ENCODE measurements at places on chromosomes 5 and 9.

- no peak for DNase-seq
Observed at GRCh38 chr9:124760719-124761118, 10.4 kb downstream of the NR6A1 start.

GRCh38 chr5:154147666-154148065 is 42.9 kb upstream of the GALNT10 start:
- DNase-seq = no peak

- no peak for DNase-seq
Observed at GRCh38 chr9:16221822-16222547, 648.5 kb downstream of the BNC2 start.

DNA sequence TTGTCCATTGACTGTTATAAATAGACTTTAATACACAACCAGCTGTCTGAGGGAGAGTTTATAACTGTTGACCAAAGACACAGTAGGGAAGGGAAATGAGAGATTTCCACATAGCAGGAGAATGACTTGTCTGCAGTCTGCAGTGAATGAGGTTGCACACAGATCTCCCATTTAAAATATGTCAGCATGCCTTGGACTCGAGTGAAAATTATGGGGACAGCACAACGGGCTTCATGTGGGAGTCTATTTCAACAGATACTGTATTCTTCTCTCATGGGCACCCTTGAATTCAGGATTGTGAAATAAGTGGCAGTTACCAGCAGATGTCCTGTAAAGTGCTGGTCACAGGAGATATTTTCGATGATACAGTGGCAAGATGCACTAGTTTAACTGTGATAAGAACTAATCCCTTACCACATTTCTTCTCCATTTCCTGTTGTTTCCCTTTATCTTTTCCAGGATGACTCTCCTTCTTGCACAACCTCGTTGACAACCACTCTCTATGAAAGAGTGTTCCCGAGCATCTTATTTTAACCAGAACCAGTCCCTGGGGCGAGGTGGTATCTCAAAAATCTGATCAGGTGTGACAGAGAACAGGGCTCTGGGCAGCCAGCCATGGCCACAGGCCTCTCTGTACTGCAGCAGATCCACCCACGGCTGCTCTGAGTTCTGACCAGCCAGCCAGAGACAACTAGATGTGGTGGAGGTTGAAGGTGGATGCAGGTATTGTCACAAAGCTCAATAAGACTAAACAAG is 51.5 kb upstream of the MAP3K1 start:
- no peak for DNase-seq

DNA sequence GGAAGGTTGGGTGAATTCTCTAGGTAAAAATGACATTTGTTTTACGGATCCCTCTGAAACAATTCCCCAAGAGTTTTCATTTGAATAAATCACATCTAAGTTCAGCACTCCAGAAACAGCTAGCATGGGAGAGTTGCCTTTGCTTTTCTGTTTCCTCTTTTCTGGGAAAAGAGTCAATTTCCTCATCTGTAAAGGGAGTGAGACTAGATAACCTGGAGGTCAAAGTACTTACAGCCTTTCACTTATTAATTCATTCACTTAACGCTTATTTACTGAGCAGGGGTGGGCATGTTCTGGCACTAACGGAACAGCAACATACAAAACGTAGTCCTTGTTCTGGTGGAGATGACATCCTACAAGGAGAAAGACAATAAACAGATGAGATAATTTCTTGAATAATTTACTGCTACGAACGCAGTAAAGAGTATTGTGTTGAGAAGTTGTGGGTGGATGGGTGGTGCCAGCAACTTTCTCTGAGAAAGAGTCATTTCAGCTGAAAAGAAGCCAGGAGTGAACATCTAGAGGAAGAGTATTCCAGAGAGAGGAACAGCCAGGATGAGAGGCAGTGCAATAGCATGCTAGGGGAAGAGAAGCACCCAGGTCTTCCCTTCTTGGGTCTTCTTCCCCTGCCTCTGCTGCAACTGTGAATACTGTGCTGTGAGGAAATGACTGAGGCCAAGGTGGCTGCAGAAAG is 335.6 kb downstream of the ZSWIM6 start:
- DNase-seq = no peak

DNA sequence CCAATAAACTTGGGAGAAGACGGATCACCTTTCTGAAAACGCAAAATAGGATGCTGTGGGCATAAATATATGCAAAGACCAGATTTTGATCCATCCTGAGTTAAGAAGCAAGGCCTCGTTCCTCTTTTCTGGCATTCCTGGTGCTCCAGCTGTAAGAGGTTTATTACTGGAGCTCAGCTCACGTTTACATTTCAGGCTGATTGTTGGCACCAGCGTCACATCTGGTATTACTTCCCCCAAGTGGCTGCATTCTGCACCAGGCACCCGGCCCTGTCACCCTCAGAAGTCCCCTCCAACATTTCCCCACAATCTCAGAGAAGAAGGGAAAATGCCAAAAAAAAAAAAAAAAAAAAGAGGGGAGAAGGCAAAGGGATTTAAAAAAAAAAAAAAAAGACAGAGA is 348.7 kb downstream of the SLIT3 start:
- no peak for DNase-seq

GRCh38 chr9:113475031-113475430 is 11.5 kb downstream of the RGS3 start:
- DNase-seq = no peak

DNA sequence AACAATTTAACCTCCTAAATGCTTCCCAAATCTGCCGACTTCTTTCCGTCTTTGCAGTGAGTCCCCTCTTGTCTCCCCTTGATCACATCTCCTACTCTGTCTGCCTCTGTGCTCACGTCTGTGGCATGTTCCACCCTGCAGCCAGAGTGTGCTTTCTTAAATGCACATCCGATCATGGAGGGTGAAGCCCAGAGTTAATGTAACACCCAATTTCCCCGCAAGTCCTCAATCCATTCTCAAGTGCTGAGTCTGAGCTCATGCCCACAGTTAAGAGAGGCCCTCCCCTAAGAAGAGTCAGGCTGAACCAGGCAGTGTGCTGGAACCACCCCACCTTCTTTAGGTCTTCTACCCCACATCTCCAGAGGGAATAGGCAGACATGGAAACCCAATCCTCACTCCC is 164.8 kb downstream of the EPB41L4A start:
- no peak for DNase-seq

GRCh38 chr5:36079200-36079781 is 12.6 kb upstream of the UGT3A2 start:
- no peak for DNase-seq

DNA sequence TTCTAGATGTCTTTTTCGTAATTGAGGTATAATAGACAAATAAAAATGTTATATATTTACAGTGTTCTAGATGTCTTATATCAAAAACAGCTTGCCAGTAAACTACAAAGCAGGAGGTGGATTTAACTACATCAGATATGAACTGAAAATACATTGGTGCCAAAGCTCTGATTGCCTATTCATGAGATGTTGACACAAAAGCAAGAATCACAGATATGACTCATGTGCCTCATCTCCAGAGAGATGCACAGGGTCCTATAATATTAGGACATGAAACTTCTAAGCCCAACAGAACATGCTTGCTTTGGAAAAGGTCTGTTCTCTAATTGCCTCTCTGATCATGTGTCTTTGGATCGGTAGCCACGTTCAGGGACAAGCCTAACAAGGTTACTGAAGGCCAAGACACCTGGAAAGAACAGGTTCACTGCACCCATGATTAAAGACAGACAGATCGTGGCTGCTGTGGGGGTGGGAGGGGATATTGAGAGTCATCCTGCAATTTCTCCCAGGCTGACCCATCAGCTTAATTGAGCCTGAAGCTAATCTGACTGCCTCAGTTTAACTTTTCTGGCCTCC is 16.8 kb downstream of the ABCA1 start:
- DNase-seq = no peak

GRCh38 chr5:135085133-135085935 is 51.3 kb upstream of the PITX1 start:
- DNase-seq = no peak

DNA sequence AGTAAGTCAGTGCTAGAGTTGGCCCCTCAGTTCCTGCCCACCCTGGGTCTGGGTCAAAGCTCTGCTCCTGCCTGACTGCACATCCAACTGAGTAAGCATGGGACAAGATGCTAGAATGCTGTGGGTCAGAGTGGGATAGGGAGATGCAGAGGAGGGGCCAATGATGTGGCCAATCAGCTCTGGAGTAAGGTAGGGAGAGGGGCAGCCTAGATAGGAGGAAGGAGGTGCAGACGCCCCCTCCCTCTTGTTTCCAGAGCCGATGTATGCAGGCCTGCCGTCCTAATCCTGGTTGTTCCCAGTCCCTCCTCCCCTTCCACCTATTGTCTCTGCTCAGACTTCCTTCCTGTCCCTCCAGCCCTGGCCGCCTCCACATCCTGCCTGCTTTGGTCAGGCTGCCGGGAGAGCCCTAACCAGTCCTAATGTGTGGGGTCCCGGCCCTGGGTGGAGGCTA is 1.3 kb downstream of the ARAP3 start:
- no peak for DNase-seq

GRCh38 chr9:127004946-127005769 is 90.6 kb downstream of the RALGPS1 start:
- DNase-seq = peak; percentile 45

DNA sequence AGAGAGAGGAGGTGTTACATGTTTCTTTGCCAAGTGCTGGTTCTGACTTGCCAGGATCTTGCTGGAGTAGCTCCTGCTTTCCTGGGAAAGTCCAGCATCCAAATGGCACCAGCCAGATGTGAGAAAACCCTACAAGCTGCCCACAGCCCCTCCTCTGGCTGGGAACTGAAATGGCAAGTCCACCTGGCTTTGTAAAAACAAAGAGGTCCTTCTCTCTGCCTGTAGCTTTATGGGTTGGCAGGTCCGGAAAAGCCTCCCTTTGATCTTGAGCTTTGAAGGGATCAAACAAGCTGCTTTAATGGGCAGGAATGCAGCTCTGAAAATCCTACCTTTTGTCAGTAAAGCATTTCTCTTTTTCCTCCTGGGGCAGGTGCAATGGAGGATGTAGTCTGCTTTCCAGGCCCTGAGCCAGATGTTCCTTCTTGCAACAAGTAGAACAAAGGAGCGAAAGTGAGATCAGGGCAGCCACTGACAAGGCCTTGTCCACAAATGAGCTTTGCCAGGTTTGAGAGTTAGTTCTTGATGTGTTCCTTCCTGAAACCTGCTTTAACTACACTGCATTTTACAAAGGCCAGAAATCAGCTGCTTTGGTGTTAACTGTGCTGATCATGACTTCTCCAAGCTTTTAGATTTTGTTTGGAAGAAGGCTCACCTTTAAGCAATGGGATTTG is 456.7 kb downstream of the ZNF608 start:
- no peak for DNase-seq

DNA sequence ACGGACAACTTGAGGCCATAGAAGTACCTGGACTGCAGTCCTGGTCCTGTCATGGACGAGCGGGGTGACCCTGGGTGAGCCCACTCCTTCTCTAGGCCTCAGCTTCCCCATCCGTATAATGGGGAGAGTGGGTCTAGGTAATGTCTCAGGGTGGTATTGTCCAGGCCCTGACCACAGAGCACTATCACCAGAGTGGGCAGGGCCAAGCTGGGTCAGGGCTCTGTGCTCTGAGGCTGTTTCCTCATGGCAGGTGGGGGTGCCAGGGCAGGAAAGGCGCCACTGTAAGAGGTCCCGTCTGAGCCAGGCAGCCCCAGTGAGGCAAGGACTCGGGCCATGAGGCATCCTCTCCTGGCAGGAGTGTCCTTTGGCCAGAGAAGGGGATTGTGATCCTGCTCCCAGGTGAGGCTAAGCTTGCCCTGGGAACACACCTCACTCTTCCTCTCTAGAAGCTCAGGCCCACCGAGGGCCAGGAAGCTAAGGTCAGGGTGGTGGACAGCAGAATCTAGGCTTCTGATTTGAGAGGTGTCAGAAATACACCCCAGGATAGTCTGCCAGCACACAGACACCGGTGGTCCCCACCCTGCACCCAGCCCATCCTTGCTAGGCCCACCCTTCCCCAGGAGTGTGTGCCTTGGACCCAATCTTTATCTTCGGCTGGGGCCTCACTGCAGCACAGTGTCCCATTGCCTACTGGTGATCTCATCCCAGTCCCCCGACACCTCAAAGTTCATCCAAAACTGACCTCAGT is 1.5 kb upstream of the MYOZ3 start:
- no peak for DNase-seq

GRCh38 chr5:139901251-139901575 is 105.6 kb downstream of the PSD2 start:
- no peak for DNase-seq

GRCh38 chr5:57745029-57745428 is 262.4 kb upstream of the ACTBL2 start:
- no peak for DNase-seq

- DNase-seq = no peak
Observed at GRCh38 chr5:151459680-151460324, 12.4 kb downstream of the SLC36A1 start.

DNA sequence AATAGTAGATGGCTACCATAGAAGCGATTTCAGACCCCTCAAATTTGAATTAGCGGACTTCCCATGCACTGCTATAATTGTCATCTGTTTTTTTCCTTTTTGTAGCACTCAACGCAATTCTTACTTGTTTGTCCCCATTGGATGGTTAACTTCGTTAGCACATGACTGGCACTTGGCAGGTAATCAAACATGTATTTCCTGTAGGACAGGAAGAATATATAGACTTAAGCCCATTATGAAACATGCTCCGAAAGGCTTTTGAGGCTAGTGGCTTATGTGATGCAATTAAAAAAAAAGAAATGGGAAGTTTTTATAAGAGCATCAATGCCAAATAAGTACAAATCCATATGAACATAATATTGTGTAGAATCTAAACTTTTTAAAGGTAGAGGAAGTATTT is 301.2 kb downstream of the PSAT1 start:
- DNase-seq = no peak

GRCh38 chr9:112841261-112841660 is 49.4 kb downstream of the SLC46A2 start:
- DNase-seq = no peak

DNA sequence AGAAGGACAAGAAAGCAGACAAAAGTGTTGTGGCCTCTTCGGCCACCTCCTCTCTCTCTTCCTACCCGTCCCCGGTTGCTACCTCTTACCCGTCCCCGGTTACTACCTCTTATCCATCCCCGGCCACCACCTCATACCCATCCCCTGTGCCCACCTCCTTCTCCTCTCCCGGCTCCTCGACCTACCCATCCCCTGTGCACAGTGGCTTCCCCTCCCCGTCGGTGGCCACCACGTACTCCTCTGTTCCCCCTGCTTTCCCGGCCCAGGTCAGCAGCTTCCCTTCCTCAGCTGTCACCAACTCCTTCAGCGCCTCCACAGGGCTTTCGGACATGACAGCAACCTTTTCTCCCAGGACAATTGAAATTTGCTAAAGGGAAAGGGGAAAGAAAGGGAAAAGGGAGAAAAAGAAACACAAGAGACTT is 2.4 kb downstream of the EGR1 start:
- DNase-seq = no peak

DNA sequence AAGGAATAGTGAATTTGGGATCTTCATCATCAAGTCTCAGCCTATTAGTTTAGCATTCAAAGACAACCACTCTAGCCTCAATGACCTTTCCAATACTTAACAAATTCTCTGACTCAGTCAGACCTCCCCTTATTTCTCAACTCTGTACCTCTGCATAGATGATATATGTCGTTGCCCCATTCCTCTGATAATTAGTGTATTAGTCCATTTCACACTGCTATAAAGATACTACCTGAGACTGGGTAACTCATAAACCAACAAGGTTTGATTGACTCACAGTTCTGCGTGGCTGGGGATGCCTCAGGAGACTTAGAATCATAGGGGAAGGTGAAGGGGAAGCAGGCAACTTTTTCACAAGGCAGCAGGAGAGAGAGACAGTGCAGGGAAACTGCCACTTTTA is 8.9 kb downstream of the MRPL22 start:
- DNase-seq = no peak

Data from T-helper 17 cell (primary cell).